Right ventricle myocardium superior (tissue), 1 donor: ENCODE measurements at places on chromosomes 16 and 17. TPM values are rescaled to one million over a fixed set of nuclear protein-coding genes. Genes with fewer than 3 reads are reported as not detected.

Gene SPSB3
- 37.5 TPM for total RNA-seq

Gene CMTM2
- total RNA-seq, result 0.46 TPM

DNA sequence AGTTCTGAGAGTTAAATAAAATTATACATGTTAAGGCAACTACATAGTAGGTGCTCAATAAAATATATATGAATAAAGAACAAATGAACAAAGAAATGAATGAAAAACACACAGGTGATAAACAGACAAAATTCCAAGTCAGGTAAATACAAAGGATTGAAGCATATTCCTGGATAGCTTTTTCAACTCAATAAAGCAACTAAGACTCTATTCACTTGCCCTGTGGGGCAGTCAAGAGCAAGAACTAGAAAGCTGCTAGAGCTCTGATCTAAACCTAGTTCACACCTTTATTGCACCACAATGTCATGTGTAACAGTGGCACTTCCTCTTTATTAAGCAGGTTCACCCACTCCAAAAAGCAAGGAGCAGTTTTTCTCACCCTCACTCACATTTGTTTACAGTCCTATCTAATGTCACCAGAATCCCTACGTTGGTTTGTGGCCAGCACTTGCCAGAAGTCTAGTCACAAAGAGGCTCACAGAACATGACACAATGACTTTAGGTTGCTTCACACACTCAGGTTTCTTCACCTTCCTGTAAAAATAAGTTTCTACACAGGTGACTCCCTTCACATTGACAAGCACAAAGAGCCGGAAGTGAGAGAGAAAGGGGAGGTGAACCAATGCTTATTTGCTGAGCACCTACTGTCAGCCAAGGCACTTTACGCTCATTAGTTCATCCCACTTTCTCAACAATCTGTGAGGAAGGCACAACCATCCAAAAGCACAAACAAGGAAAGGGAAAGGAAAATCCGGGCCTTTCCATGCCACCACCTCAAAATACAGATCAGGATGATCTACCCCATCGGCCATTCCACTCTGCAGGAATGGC, 70.8 kb downstream of the XPO6 start:
- DNase-seq, result no peak

DNA sequence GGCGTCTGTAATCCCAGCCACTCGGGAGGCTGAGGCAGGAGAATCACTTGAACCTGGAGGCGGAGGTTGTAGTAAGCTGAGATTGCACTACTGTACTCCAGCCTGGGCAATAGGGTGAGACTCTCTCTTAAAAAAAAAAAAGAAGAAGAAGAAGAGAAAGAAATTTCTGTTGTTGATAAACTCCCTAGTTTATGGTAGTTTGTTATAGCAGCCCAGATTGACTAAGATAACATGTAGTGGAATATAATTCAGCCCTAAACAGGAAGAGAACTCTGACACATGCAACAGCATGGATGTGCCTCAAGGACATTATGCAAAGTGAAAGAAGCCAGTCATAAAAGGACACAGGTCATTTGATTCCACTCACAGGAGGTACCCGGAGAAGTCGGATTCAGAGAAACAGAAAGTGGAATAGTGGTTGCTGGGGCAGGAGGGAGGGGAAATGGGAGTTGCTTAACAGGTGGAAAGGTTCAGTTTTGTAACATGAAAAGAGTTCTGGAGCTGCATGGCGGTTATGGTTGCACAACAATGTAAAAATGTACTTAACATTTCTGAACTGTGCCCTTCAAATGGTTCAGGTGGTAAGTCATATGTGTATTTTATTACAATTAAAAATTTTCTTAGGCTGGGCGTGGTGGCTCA, 26.0 kb upstream of the PRM1 start:
- no peak for DNase-seq

- peak; percentile 76 for DNase-seq
These were observed 11.8 kb downstream of the GNPTG start for GRCh38 chr16:1363501-1364041.

DNA sequence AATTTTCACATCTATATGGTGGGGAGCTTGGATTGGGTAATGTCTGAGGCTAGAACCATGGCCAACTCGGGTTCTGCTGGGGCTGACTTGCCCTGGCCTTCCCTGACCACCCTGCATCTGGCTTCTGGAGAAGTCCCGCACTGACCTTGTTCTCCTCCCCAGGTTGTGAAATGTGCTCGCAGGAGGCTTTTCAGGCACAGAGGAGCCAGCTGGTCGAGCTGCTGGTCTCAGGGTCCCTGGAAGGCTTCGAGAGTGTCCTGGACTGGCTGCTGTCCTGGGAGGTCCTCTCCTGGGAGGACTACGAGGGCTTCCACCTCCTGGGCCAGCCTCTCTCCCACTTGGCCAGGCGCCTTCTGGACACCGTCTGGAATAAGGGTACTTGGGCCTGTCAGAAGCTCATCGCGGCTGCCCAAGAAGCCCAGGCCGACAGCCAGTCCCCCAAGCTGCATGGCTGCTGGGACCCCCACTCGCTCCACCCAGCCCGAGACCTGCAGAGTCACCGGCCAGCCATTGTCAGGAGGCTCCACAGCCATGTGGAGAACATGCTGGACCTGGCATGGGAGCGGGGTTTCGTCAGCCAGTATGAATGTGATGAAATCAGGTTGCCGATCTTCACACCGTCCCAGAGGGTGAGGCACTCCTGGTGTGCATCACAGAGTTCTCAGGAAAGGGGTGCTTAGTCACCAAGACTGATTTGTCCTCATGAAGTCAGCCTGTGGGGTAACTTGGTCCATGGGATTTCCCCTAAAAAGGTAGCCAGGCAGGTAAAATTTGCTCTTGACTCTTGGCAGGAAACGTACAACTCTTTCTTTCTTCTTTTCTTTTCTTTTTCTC, 6.1 kb downstream of the NOD2 start:
- DNase-seq, result no peak

GRCh38 chr17:79003661-79004411, 5.7 kb downstream of the CANT1 start:
- no peak for DNase-seq

GRCh38 chr17:76716146-76716838, 5.5 kb upstream of the MXRA7 start:
- peak; percentile 59 for DNase-seq
